CD4-positive, alpha-beta T cell treated with Interleukin-10 for 1 hour (primary cell): ENCODE measurements at places on chromosomes 2 and 18.
A peak's percentile ranks its signal among the peaks of the same experiment; 100 is the strongest.

DNA sequence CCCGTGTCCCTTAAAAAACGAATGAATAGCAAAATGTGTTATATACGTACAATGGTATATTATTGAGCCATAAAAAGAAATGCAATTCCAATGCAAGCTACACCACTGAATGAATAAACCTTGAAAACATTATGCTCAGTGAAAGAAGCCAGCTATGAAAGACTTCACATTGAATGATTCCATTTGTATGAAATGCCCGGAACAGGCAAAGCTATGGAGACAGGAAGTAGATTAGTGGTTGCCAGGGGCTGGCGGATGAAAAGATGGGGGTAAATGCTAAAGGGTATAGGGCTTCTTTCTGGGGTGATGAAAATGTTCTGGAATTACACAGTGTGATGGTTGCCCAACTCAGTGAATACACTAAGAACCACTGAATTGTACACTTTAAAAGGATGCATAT, 113.3 kb downstream of the NOL10 start:
- DNase-seq, result no peak

- no peak for DNase-seq
Observed at GRCh38 chr2:197464175-197464574, 10.8 kb downstream of the COQ10B start.

GRCh38 chr2:79855264-79856006, 342.6 kb downstream of the CTNNA2 start:
- no peak for DNase-seq

- DNase-seq, result no peak
Observed at GRCh38 chr2:98915751-98916358, 20.2 kb downstream of the CRACDL start.

- DNase-seq, result no peak
Observed at GRCh38 chr18:46502444-46502843, 154.6 kb downstream of the LOXHD1 start.

DNA sequence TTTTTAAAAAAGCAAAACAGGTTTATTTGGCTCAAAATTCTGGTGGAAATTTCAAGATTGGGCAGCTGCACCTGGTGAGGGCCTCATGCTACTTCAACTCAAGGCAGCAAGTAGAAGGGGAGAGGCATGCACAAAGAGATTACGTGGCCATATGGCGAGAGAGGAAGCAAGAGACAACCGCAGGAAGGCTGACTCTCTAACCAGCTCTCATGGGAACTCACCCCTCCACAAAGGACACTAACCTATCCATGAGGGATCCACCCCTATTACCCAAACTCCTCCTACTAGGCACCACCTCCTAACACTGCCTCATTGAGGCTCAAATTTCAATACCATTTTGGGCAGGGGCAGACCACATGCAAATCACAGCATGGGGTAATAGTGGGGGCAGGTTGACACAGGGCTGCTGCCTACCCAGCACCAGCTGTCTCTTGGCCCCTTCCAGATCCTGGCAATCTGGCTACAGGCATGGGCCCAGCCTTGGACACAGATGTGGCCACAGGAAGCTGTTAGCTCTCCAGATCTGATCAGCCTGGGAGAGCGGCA, 2.0 kb upstream of the CAPN10 start:
- peak; percentile 6 for DNase-seq

GRCh38 chr2:64581018-64581417, 56.9 kb downstream of the AFTPH start:
- DNase-seq, result no peak

GRCh38 chr18:2657788-2658458, 2.4 kb downstream of the SMCHD1 start:
- DNase-seq, result peak; percentile 41

DNA sequence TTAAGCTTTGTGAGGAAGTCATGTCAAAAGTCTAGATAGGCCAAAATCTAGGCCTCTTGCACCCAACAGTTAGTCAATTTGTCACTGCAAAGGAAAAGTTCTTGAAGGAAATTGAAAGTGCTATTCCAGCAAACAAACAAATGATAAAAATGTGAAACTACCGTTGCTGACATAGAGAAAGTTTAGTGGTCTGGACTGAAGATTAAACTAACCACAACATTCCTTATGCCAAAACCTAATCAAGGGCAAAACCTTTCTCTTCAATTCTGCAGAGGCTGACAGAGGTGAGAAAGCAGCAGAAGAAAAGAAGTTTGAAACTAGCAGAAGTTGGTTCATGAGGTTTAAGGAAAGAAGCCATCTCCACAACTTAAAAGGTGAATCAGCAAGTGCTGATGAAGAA, 44.0 kb upstream of the LRRTM4 start:
- DNase-seq, result no peak

- DNase-seq, result no peak
Observed at GRCh38 chr2:10868465-10869314, 43.0 kb upstream of the KCNF1 start.

- DNase-seq, result peak; percentile 3
Observed at GRCh38 chr18:55778788-55779690, 191.0 kb upstream of the TCF4 start.

DNA sequence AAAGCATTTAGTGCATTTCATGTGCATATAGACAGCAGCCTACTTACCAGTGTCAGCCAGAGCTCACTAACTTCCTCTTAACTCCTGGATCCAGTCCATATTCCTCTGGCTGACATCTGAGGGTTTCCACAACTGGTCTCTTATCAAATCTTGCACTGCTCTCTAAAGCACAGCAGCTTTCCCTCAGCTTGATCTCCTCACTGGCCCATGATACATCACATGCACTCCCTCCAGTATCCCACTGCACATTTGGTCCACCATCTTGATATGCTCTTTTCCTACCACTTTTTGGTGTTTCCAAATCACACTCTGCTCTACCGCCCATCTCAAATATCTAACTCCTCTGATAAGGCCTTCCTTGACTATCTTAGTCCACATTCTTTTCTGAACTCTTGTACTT, 105.0 kb upstream of the ZFP36L2 start:
- DNase-seq, result no peak

DNA sequence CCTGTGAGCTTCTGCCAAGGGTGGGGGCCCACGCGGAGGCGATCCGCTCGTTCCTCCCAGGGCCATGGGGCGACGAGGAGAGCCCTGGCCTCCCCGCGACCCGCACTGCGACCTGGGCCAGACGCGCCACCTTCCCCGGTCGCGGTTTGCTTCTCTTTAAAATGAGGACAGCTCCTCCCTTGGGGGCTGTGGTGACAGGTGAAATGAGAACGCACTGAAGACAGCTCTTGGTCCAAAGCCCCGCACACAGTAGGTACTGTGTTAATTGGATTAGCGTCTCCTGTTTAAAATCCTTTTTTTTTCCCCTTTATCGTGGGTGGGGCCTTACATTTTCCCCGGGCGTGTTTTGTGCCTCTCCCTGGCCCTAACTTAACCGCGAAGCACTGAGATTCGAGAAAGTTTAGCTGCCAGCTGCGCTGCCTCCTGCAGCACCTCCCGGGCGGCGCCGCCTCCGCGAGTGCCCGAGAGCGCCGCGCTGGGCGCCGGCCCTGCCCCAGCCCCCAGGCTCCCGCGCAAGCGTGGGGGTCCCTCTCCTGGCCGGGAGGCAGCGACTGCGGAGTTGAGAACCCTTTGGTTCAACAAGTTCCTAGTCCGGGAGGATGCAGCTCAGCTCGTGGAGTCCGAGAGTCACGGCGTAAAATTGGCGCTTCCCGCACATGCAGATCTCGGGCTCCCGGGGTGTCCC, 1.1 kb downstream of the HPCAL1 start:
- peak; percentile 46 for DNase-seq

- DNase-seq, result no peak
Observed at GRCh38 chr18:39799006-39799405, 2156.0 kb upstream of the PIK3C3 start.

- peak; percentile 22 for DNase-seq
Observed at GRCh38 chr2:237122214-237122666, 36.6 kb downstream of the COPS8 start.

DNA sequence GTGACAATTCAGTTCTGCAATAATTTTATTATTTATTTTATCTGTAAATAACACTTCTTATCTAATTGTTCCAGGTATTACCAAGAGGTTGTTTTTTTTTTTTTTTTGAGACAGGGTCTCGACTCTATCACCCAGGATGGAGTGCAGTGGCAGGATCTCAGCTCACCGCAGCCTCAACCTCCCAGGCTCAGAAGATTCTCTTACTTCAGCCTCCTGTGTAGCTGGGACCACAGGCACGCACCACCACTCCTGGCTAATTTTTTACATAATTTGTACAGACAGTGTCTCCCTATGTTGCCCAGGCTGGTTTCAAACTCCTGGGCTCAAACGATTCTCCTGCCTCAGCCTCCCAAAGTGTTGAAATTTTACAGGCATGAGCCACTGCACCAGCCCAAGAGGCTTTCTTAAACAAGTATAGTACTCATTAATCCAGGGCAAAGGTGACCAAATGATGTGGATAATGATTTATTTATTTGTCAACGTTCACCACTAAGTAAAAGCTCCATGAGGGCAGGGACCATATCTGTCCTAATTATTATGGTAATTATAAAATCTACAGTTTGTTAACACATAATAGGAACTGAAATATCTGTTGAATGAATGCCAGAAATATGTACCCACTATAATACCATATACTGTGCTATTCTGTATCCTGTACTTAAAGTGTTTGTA, 12.0 kb downstream of the STK17B start:
- DNase-seq, result no peak

DNA sequence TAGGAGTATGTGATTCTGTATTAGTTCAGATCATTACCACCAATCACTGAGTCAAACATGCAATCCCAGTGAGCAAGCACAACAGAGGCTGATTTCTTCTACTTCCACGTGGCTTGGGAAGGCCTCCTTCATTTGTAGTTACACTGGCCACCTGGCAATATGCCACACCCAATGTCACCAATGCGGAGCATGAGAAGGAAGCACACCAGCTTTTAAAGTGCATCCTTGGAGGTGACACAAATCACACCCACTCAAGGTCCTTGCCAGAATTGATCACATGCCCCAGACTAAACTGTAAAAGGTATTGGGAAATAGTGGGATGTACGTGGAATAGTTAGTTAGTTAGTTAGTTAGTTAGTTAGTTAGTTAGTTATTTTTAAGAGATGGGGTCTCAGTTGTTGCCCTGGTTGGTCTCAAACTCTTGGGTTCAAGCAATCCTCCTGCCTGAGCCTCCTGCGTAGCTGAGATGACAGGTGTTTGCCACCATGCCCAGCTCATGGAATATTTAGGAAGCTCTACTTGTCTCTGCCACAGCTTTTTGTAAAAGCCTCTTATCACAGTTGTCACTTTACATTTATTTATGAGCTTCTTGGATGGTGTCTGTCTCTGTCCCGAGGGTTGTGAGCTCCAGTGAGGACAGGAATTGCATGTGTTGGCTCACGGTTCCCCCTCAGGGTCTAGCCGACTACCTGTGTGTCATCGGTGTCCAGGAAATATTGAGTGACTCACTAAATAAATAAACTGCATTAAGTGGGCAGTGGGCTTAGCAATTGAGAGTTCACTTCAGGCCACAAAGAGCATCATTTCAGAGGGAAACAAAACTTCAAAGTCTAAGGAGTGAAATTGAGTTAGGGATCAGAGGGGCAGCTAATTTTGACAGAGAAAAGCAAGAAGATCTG, 28.1 kb upstream of the CAB39 start:
- no peak for DNase-seq

DNA sequence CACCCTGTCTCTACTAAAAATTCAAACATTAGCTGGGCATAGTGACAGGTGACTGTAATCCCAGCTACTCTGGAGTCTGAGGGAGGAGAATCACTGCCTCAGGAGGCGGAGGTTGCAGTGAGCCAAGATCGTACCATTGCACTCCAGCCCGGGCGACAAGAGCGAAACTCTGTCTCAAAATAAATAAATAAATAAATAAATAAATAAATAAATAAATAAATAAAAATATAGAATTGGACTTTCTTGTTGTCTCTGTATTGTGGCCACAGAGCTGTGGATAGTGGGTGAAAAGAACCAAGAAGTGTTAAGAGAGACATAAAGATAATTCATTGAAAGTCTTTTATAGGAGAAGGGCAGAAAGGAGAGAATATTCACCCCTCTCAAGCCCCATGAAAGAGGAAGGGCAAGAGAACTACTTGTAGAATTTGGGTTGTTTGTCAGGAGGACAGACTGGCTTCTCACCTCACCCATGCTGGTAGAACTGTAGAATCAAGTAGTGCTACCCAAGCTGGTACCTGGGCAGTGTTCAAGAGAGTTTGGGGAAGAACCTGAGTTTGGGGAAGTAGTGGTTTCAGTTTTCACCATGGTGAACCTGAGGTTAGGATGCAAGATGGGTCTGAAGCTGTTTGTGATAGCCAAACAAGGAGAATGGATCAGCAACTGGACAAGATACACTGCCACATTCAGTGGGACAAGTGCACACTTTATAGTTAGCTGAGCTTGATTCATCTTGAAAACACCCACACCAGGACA, 256.5 kb downstream of the CD226 start:
- DNase-seq, result no peak
